ENCODE measurements at places on chromosomes 11 and 22. TPM values are rescaled to one million over a fixed set of nuclear protein-coding genes. Genes with fewer than 3 reads are reported as not detected.

DNA sequence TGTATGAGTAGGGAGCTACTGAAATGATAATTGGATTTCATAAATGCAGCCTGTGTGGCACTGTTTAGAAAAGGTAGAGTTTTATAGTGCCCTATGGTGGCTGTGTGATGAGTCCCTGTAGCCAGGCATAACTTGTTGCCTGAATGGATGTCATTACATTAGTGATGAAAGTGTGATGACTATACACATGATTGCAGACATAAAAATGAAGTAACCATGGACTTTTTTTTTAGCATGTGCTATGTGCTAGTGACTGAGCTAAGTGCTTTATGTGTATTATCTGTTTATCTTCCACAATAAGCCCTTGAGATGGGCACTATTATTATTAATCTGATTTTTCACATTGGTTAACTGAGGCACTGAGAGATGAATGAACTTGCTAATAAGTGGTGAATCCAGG, 13.5 kb upstream of the GRAMD1B start:
- no peaks in the 10 kb centered on the region for H3K4me1 ChIP-seq
- H3K36me3 ChIP-seq: no peaks in the 10 kb centered on the region
- H3K27me3 ChIP-seq: peaks cover 2% of the 10 kb centered on the region
- no peak overlapping the region for H3K4me3 ChIP-seq
- no peak for DNase-seq

OR10D3 gene
- polyA plus RNA-seq: not detected

GRCh38 chr11:2945031-2945756, 16.0 kb upstream of the PHLDA2 start:
- peaks cover 2% of the 10 kb centered on the region for H3K27me3 ChIP-seq
- peaks cover 35% of the 10 kb centered on the region for H3K36me3 ChIP-seq
- H3K4me1 ChIP-seq: peaks cover 30% of the 10 kb centered on the region
- peak overlapping the region; percentile 70 for H3K27ac ChIP-seq
- DNase-seq: no peak

GRCh38 chr11:8963569-8964323, 496 bp downstream of the TMEM9B start:
- peak overlapping the region; percentile 94 for H3K4me3 ChIP-seq
- no peaks in the 10 kb centered on the region for H3K36me3 ChIP-seq
- H3K27me3 ChIP-seq: peaks cover 1% of the 10 kb centered on the region
- peak overlapping the region; percentile 99 for H3K27ac ChIP-seq
- DNase-seq: peak; percentile 84

GRCh38 chr11:63916837-63917691, at the start of gene RCOR2:
RCOR2 (minus strand) TSS chr11:63917164; CDS start chr11:63916456, 708 bp downstream.
- peak; percentile 35 for DNase-seq
- H3K4me1 ChIP-seq: peaks cover 17% of the 10 kb centered on the region
- H3K36me3 ChIP-seq: no peaks in the 10 kb centered on the region
- H3K27ac ChIP-seq: no peak within 1 kb of the TSS

- H3K27ac ChIP-seq: no peak overlapping the region
- H3K36me3 ChIP-seq: no peaks in the 10 kb centered on the region
- H3K4me3 ChIP-seq: no peak overlapping the region
- DNase-seq: no peak
Measured at GRCh38 chr11:3052567-3052966, 4.7 kb downstream of the CARS1 start.

DNA sequence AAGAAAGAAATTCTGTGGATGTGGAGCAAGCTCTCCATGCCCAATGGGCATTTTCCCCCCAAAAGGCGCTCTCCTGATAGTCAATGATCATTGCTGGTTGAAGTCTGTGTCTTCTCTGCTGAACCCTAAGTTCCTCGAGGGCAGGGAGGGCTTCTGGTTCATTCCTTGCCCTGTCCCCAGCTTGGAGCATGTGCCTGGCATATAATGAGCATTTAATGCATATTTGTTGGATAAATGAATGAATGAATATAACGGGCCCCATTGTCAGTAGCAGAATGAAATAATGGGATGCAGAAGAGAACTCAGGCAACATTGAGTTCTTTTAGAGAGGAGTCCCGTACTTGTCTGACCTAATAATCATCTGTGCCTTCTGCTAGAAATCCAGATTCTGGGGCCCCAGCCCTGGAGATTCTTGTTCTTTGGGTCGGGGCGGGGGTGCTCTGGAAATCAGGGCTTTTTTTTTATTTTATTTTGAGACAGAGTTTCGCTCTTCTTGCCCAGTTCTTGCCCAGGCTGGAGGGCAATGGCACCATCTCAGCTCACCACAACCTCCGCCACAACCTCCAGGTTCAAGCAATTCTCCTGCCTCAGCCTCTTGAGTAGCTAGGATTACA, 64.4 kb downstream of the CD82 start:
- H3K27ac ChIP-seq: no peak overlapping the region
- no peak for DNase-seq
- H3K36me3 ChIP-seq: no peaks in the 10 kb centered on the region
- H3K4me3 ChIP-seq: no peak overlapping the region
- peaks cover 9% of the 10 kb centered on the region for H3K27me3 ChIP-seq

HSPB2 gene
- not detected for polyA plus RNA-seq

DNA sequence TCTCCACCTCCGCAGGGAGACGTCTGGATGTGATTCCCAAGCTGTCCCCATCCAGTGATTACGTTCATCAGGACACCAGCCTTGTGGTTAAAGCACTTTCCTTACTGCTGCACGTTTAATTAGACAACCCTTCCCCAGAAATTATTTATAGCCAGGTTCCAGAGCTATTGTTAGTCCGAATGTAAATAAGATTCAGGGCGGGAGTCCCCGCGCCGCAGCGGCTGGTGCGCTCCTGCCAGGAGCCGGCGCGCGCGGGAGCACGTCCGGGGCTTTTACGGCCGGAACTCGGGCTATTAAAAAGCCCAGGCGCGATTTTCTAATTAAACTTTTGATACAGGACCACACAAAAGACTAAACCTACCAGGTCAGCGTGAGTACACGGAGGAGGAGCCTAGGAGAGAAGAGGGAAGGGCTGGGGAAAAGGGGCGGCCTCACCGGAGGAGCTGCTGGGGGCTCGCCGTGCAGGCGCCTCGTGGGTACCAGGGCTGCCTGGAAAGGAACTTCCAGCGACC, 538.3 kb downstream of the OPCML start:
- H3K4me3 ChIP-seq: no peak overlapping the region
- no peaks in the 10 kb centered on the region for H3K4me1 ChIP-seq
- no peak for DNase-seq
- H3K36me3 ChIP-seq: no peaks in the 10 kb centered on the region
